Right cardiac atrium (tissue), 5 donors: ENCODE measurements at places on chromosomes 7 and 10. TPM values are rescaled to one million over a fixed set of nuclear protein-coding genes. Genes with fewer than 3 reads are reported as not detected.

- DNase-seq, result no peak
These were observed 13.6 kb downstream of the CFTR start for GRCh38 chr7:117493460-117493859.

The SYNPO2L gene
- 313 TPM for total RNA-seq

The TAC1 gene
- total RNA-seq, result not detected

The RNF32 gene
- total RNA-seq, result 0.49 TPM

The NPC1L1 gene
- not detected for total RNA-seq

- DNase-seq, result no peak
These were observed 310.6 kb downstream of the FRMD4A start for GRCh38 chr10:14020037-14020664.

GRCh38 chr7:91267171-91267955 lies 3.1 kb downstream of the FZD1 start:
- DNase-seq, result peak; percentile 77

- DNase-seq, result no peak
These were observed 83.2 kb downstream of the CAMK1D start for GRCh38 chr10:12432402-12433189.

The NAT16 gene
- total RNA-seq, result not detected

DNA sequence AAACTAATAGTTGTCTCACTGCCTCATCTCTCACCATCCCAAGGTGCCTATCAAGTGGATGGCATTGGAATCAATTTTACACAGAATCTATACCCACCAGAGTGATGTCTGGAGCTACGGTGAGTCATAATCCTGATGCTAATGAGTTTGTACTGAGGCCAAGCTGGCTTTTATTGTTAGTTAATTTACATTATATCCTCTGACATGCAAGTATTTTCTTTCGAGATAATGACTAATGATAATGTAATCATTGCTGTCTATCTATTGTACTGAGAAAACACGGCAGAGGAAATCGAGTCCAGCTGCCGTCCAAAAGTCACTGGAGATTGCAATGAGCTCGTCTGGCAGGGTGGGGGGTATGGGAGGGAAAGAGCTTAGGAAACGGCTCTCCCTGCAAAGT lies 172.4 kb upstream of the LANCL2 start:
- DNase-seq, result no peak

DNA sequence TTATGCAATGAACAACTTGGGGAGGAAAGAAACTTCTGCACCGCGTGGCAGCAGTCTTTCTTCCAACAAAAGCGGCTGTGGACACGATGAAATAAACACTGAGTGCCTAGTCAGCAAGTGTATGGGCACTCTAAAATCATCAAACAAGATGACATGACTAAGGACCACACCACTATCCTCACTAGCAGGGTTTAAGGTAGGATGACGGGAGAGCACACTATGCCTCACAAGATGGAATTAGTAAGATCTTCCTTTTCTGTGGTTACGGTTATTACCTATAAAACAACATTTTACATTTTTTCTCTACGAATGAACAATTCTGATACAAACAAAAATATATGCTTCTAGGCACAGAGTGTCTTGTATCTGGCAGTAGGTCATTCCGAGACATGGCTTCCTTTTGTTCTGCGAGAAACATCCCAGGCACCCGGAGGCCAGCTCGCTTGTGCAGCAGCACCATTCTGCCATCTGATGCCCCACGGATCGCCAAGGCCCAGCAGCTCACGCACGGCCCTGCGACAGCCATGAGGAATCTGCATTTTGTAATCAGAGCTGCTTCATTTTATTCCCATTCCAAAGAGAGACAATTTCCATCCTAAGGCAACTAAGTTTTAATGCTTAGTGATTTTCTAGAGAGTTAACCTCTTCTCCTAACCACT lies 54.1 kb upstream of the NCAPG2 start:
- DNase-seq, result no peak

GRCh38 chr7:4123823-4124222 lies 558.3 kb upstream of the FOXK1 start:
- DNase-seq, result no peak

The PRSS2 gene
- total RNA-seq, result not detected

The NPVF gene
- total RNA-seq, result not detected

The HK1 gene
- 278 TPM for total RNA-seq

GRCh38 chr10:112141292-112141691 lies 42.3 kb downstream of the GPAM start:
- no peak for DNase-seq

- no peak for DNase-seq
These were observed 1.5 kb downstream of the MET start for GRCh38 chr7:116673457-116673865.
